KG1 (cell line): ENCODE measurements at places on chromosomes 11 and 22.

DNA sequence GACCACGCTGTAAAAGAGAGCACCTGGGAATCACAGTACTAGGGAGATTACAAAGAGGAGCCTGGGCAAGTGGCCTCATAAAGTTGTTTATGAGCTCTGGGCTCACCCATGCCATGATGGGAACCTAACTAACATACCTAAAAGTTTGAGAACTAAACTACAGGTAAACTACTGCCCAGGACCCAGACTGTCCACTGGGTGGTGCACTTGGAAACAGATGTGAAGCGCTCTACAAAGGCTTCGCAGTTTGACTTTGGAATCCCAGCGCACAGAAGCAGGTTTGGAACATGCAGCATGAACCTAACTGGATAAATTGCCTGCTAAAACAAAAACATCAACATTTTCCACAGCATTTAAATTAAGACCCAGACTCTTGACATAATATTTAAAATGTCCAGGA, 418.6 kb downstream of the FAM181B start:
- no peak for DNase-seq

DNA sequence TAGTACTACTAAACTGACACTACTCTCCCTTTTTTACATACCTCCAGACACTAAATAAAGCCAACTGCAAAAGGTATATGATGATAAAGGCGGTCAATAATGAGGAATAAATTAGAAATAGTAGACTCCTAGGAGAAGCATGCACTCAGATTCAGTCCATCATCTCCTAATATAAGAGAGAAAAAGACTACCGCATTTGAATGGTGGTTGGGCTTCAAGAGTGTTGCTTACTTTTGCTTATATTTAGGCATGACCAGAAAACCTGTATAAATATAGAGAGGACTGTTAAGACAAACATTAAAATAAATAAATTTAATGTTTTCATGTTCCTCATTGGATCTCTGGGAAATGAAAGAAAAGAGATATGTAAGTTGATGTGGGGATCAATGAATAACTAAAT, 1137.0 kb downstream of the FAM181B start:
- DNase-seq = no peak

GRCh38 chr22:45235101-45235777, 5.5 kb downstream of the KIAA0930 start:
- DNase-seq = peak; percentile 51

DNA sequence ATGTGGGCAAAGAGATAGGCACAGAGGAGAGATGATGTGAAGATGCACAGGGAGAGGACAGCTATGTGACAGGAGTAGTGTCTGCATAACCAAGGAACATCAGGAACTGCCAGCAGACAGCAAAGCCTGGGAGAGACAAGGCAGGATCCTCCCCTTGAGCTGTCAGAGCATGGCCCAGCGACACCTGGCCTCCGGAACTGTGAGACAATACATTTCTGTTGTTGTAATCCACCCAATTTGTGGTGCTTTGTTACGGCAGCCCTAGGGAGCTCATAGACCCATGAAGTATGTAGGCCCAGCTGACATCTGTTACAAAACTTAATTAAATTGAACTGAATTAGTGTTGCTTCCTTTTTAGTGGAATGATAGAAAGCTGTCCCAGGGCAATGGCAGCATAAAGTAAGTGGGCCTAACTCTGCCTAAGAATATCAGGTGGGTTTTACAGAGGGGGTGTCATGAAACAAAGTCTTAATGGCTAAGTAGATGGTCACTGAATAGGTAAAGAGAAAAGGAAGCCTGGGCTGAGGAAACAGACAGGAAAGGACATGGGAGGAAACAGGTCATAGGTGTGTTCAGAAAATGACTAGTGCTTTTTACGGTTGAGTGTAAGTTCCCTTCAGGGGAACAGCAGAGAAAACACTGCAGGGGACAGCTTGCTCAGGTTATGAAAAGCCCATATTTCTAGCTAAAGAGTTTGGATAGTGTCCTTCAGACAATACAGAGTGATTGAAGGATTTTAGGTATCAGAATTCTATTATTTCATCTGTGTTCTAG, 24.8 kb downstream of the RASSF10 start:
- no peak for DNase-seq

GRCh38 chr11:13260201-13260962, 17.2 kb upstream of the BMAL1 start:
- DNase-seq = no peak

- DNase-seq = no peak
Observed at GRCh38 chr22:45101515-45102227, 62.1 kb upstream of the NUP50 start.

DNA sequence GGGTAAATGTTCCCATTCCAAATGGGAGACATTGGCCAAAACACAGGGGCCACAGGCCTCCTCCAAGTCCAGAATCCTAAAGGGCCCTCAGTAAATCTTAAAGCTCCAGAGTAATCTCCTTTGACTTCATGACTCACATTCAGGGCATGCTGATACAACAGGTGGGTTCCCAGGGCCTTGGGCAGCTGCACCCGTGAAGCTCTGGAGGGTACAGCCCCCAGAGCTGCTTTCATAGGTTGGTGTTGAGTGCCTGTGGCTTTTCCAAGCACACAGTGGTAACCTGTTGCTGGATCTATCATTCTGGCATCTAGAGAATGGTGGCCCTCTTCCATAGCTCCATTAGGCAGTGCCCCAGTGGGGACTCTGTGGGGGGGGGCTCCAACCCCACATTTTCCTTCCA, 54.0 kb downstream of the NELL1 start:
- DNase-seq = no peak

DNA sequence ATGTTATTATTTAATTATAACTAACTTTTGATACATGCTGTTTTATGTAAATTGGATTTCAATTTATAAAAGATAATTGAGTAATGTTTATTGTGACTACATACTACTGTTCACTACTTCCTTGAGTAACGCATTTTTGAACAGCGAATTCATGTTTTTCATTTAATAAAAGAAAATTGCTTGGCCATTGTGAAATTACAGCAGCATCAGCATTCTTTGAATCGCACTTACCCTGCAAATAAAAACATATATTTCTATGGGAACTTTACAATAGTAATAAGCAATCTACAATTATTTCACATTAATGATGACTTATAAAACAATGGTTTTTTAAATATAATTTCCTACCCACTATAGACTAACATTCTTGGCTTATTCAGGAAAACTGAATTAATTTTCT, 20.3 kb downstream of the OR5J2 start:
- no peak for DNase-seq

GRCh38 chr11:100810666-100811065, 123.6 kb downstream of the ARHGAP42 start:
- no peak for DNase-seq

- DNase-seq = no peak
Observed at GRCh38 chr11:35478471-35479091, 46.8 kb downstream of the PAMR1 start.

- no peak for DNase-seq
Observed at GRCh38 chr11:7538466-7539454, 25.0 kb downstream of the PPFIBP2 start.

DNA sequence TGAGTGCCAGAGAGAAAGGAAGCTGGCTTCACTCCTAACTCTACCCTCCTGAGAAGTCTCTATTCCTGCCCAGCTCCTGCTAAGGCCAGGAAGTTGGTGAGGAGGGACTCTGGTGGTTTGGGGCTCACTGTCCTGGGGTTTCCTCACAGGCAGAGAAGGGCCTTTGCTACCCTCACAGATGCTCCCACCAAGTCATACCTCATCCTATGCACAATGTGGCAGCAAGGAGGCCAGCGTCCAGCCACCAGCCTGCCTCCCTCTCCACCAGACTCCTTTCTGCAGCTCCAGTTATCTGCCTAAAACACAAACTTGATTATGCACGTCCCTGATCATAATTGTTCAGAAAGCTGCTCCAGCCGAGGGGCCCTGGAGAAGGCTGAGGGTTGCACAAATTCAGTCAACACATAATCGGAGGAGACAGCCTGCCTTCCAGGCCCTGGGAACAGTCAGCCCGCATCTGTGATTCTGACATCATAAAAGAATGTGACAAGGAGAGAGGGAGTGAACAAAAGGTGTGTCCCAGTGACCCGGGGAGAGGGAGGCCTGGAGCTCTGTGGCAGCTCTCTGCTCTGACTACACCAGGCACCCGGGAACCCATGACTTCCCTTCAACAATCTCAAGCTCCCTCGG, 28.8 kb downstream of the DKK3 start:
- DNase-seq = no peak

DNA sequence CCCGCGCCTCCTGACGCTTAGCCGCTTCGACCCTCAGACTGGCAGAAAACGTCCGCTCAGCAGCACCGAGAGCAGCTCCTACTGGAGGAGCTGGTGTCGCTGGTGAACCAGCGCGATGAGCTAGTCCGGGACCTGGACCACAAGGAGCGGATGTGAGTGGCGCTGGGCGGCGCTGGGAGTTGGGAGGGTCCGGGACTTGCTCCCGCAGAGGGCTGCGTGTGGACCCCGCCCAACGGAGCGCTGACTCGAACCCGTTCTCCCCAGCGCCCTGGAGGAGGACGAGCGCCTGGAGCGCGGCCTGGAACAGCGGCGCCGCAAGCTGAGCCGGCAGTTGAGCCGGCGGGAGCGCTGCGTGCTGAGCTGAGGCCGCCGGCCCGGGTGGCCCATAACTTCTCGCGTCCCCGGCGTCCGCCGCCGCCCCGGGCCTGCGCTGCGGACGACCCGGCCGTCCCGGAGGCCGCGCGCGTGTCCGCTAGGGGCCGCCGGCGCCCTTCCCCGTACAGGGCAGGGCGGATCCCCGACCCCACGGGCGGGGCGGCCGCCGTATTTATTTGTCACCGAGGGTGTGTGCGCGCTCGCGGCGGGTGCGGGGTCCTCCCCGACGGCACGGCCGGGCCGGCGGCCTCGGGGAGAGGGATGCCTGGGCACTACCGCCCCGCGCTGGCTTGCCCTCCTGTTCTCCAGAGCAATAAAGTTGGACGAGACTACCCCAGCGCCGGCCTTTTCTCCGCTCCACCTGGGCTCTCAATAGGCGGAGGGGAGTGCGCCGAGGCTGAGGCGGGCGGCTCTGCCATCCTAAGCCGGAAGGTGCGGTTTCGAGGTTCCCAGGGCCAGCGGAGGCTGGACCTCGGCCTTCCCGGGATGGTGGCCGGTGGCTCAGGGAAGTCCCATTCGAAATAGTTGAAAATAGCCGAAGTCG, 3.4 kb downstream of the KCNK7 start:
- DNase-seq = no peak

DNA sequence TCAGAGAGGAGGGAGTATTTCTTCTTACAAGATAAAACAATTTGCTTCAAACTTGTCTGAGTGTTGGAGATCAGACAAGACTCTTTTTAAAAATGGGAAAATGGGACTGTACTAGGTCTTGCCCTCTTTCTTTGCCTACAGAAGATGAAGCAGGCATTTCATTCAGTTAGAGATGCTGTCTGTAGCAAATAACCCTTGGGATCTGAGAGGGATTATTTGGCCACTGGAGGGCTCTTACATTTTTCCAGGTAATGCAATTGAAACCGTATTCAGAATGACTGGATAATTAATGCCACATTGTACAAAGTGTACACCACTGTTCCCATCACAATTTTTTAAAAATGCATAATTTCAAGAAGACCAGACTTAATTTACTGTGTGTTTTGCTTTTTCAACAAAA, 258.5 kb upstream of the KIRREL3 start:
- DNase-seq = no peak

- no peak for DNase-seq
Observed at GRCh38 chr11:110358336-110358735, 61.9 kb upstream of the RDX start.

GRCh38 chr11:108891143-108891542, 226.3 kb downstream of the DDX10 start:
- DNase-seq = no peak

GRCh38 chr11:45924036-45924915, 1.8 kb downstream of the LARGE2 start:
- no peak for DNase-seq

GRCh38 chr11:15622231-15622890, 507.6 kb downstream of the INSC start:
- no peak for DNase-seq

GRCh38 chr11:134666273-134667174, 254.5 kb upstream of the B3GAT1 start:
- no peak for DNase-seq

DNA sequence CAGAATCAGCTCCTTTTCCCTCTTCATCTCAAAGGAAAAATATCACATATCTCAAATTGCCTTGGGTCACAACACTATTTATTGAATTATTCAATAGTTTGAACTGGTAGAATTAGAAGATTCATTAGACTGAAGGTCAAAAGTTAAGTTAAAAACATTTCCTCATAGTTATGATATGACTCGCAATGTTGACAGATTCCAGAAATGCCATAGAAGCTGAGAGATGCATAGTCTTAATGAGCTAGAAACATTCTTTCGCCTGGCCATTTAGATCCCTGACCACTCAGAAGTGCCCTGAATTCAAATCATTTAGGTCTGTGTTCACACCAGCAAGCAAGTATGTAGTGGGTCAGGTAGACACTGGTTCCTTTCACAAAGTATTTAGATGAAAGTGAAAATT, 44.4 kb downstream of the FAT3 start:
- no peak for DNase-seq

DNA sequence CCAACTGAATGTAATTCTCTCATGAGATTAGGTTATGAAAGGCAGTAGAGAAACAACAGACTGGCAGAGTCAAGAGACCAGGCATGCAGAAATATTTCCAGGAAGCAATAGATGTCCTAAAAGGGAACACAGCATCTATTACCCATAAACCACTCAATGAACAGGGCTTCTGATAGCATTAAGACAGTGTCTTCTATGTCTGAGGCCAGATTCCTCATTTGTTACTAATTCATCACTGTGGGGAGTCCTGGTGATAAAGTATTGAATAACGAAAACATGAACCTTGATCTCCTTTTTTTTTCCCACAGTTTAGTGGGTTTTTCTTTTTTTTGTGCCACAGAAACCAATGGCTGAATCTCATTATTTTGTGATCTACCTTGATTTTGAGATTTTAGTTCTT, 339.0 kb downstream of the METTL15 start:
- no peak for DNase-seq

DNA sequence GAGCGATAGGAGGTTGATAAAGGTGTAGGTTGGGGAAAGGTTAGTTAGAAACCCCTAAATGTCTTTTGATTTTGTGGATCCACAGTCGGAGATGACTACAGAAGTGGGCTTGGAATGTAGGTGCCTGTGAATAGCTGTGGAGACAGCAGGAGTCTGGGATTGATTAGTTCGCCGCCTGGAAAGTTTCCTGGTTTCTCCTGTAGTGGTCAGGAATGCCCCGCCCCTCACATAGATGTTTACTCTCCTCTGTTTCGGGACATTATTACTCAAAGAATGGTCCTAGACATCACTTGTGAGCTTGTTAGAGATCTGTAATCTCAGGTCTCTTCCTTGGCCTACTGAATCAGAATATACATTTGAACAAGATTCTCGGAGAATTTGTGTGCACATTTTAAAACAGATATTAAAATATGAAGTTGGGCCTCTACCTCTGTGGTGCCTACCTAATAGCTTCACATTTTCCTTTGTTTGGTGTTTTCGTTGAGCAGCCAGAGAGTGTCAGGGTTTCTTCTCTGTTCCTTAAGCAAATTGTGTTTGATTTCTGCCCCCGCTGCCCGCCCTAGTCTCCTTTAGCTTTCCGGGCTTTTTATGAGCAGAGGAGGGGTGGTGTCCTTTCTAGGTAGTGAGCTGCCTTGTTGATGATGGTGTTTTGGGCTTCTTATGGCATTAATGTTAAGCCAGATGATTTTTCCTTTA, 89.4 kb downstream of the PPP6R3 start:
- peak; percentile 90 for DNase-seq
